D721Med (cell line): ENCODE measurements at places on chromosomes 3 and 15.

DNA sequence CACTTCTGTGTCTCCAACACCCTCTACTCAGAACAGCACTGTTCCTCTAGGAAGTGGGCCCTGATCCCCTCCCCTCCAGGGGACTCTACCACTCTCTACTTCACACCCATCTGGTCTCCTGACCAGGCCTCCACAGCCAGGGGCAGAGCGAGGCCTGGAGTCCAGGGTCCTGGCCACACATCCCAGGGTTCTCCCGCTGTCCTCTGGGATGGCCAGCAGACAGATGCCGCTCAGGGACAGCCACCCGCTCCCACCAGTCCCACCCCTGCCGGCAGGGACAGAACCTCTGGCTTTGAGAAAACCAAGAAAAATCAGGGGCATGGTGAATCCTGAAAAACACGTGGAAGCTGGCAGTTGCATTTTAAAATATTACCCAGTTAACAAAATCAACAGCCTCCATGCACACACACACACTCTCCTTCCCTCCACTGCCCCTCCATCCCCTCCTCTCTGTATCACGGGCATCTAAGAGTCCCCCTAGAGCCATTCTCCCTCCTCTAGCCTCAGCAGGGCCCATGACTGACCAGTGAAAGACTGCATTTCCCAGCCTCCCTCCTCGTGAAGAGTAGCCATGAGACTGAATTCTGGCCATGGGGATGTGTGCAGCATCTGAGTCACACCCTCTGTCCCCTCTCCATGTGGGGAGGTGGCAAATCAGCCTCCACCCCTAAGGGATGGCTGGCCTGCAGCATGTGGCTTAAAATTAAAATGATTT, 32.1 kb upstream of the IQSEC1 start:
- DNase-seq, result no peak

GRCh38 chr15:56341201-56341600, 24.0 kb upstream of the TEX9 start:
- DNase-seq, result no peak

GRCh38 chr3:69944931-69945493, 54.5 kb upstream of the SAMMSON start:
- no peak for DNase-seq

DNA sequence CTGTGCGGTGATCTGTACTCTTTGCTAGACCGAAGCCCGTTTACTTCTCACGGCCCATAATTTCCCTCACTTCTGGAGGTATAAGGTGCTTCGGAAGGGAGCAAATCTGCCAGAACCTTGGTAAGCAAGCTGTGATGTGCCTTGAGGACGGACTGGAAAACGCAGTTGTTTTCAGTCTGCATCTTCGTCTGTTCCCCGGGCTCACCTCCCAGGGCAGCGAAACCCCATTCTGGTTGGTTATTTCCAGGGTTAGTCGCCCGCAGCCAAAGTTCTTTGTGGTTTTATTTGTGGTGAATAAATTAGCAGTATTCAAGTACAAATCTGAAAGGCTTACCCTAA, 401 bp downstream of the RAMAC start:
- no peak for DNase-seq

DNA sequence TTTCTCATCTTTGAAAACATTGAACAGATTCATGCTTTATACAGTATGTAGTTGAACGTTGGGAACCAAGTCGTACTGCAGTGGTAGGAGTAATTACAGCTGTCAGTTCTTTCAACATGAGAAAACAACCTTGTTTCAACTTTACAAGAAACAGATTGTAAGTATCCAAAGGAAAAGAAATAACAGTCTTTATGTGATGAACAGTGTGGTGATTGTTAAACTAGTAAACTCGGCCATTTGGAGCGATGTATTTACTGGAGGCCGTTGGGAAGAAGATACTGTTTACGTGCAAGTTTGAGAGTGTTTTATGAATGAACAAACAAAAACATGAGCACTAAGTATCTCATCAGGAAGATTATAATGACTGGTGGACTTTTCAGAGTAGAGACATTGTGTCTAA, 48.4 kb downstream of the EPHA3 start:
- no peak for DNase-seq

DNA sequence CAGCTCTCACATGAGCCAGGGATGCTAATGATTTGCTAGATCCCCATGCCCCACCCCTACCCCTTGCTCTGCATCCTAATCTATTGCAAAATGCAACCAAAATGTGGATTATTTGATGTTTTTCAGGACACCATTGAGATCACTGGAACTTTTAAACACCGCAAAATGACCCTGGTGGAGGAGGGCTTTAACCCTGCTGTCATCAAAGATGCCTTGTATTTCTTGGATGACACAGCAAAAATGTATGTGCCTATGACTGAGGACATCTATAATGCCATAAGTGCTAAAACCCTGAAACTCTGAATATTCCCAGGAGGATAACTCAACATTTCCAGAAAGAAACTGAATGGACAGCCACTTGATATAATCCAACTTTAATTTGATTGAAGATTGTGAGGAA, 29.7 kb downstream of the HDC start:
- DNase-seq, result no peak

DNA sequence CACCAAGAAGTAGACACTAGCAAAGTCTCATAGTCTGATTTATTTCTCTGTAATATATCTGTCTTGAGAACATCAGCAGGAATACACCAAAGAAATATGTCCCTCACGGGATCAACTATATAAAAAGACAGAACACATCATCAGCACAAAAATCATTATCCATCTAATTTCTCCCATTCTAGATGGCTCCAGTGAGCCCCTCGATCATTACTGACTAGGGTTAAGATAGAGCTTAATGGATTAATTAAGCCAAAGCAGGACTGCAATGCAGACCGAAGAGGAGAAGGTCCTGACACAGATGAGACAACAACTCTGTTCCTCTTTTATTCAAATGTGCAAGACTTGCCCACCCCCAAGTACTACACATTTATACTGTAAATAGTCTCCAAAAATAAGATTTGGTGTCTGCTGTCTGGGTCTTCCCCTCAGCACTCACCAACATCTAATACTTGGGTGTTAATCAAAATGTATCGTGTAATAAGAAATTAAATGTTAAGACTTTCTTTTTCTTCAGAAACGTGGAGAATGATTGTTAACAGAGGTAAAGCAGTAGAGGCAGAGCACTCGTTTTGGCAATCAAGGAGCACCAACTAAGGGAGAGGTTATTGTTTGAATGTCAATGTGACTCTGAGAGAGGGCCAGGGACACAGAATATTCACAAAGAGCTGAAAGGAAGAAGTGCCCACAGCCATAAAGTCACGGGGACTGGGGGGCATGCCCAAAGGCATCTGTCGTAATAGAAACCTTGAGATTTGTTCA, 133.6 kb downstream of the TIGIT start:
- DNase-seq, result no peak

GRCh38 chr3:60384341-60384740, 866.9 kb downstream of the FHIT start:
- no peak for DNase-seq
